ENCODE measurements at places on chromosomes 16 and 17.
A peak's percentile ranks its signal among the peaks of the same experiment; 100 is the strongest.

GRCh38 chr17:17022011-17022410 lies 20.2 kb upstream of the MPRIP start:
- no peak for DNase-seq

DNA sequence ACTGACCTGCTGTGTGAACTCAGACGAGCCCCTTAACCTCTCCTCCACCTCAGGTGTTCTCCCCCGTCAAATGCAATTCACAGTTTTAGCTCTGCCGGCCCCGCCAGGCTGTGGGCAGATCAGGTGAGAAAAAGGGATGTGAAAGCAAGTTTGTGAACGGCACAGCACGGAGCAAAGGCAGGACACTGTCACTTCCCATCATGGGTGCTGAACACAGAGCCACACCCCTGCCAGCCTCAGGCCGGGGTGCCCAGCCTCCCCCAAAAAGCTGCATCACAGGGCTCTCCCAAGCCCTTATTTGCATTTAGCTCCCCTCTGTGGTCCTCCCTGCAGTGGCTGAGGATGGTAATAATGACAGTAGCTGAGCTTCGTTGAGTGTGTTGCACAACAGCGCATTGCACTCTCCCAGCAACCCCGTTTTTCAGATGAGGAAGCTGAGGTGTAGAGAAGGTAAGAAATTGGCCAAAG lies 88.8 kb upstream of the TNRC6C start:
- DNase-seq = no peak

DNA sequence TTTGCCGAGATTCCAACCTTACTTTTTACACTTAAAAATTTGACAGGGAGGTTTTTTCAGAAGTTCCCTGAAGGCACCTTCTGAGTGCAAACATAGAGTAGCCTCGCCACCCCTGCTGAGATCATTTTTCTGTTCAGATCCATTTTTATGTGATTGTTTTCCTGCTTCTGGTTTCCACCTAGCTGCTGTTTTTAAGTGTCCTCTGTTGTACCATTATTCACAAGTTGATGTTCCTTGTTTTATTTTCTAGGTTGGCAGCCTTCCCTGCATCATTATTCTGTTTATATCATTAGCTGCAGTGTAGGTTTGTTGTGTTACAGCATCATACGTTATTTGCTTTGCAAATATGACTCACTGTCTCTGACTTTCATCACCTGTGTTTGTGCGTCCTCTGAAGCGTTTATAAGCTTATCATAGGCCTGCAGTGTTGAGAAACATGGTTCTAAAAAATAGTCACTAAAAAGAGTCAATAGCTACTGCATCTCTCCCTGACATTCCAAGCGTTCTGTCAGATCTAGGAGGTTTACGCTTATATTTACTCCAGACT lies 116.9 kb upstream of the CLEC3A start:
- DNase-seq = peak; percentile 19

- peak; percentile 35 for DNase-seq
Observed at GRCh38 chr17:78117027-78117981, 11.3 kb downstream of the TMC6 start.

GRCh38 chr16:26605626-26606271 lies 461.0 kb upstream of the C16orf82 start:
- no peak for DNase-seq

GRCh38 chr17:8073627-8074484 lies 13.7 kb downstream of the ALOX12B start:
- DNase-seq = peak; percentile 51

GRCh38 chr16:12235110-12235509 lies 258.6 kb downstream of the SNX29 start:
- DNase-seq = no peak

- DNase-seq = no peak
Observed at GRCh38 chr16:50068550-50068949, 2.8 kb downstream of the HEATR3 start.

DNA sequence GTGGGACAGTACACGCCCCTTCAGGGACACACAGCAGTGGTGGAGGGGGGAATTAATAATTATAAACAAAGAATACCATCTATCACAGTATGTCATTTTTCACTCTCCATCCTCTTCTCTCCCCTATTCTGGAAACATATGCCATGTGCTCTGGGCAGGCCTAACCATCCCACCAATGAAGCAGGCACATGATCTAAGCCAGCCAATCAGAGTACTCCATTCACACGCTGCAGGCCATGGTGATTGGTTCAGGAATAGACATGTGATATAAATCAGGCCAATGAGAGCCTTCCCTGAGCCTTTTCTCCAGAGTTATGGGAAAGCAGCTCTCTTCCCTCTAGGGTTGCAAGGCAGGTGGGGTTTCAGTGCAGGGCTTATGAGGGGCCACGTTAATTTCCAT lies 36.5 kb downstream of the GSG1L start:
- DNase-seq = no peak

DNA sequence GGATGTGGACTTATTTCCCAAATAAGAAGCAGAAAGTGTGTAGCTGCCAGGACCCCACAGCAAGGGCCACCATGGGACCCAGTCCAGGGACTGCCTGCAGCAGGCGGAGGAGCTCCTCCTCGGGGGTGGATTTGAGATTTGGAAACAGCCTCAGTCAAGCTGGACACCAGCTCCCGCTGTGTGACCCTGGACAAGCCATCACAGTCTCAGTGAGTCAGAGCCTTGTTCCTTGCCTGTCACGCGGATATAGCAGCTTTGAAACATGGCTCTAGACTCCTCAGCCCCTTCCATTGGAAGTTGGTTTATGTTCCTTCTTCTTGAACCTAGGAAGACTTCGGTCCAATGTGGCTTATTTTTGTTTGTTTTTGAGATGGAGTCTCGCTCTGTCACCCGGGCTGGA lies 12.5 kb upstream of the DPEP1 start:
- peak; percentile 61 for DNase-seq

- no peak for DNase-seq
Observed at GRCh38 chr16:86501989-86502855, 8.1 kb upstream of the FOXF1 start.

- peak; percentile 5 for DNase-seq
Observed at GRCh38 chr16:20704281-20704680, 6.8 kb upstream of the ACSM1 start.

Measured in M059J (cell line).